ENCODE measurements at places on chromosomes 5 and 9.

DNA sequence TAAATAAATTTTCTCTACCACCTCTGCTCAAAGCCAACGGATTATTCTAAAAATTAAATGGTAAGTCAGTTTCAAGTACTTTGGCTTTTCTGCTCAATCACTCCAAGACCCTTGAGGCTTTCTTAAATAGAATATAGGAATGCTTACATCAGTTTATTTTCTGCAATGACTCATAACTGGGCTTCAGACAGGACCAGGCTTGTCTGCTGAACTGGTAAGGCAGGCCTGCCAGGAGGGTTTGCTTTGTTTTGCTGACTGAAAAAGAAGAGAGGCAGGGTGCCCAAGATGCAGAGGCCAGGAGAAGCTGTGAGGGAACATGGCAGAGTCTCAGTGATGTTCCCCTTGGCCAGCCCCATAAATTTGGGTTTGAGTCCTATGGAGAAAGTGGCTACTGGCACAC is 60.3 kb upstream of the EPB41L4A start:
- no peak for DNase-seq

- no peak for DNase-seq
Observed at GRCh38 chr9:128152133-128153059, 3.1 kb downstream of the LCN2 start.

- DNase-seq: no peak
Observed at GRCh38 chr9:70835323-70835722, 286.1 kb downstream of the TRPM3 start.

GRCh38 chr5:139717221-139717620 is 69.1 kb downstream of the CXXC5 start:
- no peak for DNase-seq

DNA sequence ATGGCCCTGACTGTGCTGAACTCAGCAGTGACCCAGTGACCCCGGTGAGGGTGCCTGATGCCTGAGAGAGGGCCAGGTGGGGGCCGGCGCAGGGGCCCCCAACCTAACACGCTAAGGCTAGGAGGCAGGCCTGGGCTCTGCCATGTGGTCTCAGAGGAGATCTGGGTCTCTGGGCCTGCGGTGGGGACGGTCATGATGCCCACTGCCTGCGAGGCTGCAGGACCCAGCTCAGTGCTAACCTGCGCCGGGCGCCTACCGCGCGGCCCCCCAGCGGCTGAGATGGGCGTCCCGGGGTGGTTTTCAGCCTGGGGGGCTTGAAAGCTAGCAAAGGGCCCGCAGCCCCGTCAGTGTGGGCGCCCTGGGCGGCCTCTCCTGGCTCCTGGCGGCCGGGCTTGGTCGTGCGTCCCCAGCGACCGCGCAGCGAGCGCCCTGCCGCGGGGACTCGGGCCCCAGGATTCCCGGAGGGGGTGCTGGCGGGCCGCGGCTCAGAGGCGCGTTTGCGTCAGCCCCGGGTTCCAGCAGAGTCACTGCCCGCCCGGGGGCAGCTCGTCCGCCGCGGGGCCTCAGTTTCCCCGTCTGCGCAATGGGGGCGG is 2.5 kb downstream of the EGFL7 start:
- DNase-seq: no peak

- DNase-seq: no peak
Observed at GRCh38 chr5:7047511-7048261, 334.5 kb downstream of the TENT4A start.

- DNase-seq: no peak
Observed at GRCh38 chr9:38671748-38672147, 48.2 kb downstream of the FAM240B start.
